ENCODE measurements at places on chromosomes 3 and 15. TPM values are rescaled to one million over a fixed set of nuclear protein-coding genes. Genes with fewer than 3 reads are reported as not detected.

Gene EFCC1
- total RNA-seq: 0.06 TPM

Gene LNP1
- 2.6 TPM for total RNA-seq

Gene SLCO3A1
- 18.6 TPM for total RNA-seq

Gene EPHB1
- total RNA-seq: 0.06 TPM

Data from cardiac ventricle fibroblast (primary cell).